CD8-positive, alpha-beta memory T cell (primary cell): ENCODE measurements at places on chromosomes 4 and X.

DNA sequence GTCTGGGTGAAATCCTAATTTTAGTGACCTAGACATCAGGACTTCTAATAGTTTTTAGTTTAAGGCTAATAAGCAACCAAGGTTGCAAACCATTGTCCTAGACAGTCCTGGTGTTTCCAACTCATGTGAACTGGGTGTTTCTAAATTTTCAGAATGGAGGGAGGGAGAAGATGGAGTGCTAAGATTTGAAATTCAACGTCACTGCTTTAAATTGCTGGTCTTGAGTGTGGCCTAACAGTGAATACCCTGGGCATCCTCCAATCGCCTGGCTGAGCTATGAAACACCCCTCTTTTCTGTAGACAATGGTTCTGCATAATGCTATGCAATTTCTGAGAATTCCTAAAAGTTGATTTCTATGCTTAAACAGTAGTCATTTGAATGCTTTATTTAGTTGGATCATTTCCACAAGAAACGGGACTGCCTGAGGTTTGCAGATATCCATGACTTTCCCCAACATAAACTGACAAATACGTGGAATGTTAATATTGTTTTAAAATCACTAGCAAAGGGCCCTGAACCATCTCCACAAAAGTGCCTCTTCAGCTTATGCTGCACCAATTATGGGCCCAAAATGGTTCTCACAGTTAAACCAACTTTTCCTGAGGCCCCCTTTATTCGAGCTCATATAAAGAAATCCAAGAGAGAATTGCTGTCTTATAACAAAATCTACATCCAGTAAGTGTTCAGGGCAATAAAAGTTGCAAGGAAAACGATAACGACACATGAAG is 1.1 kb downstream of the FBXL5 start:
- DNase-seq = no peak

- DNase-seq = no peak
These were observed 25.9 kb downstream of the ADH1A start for GRCh38 chr4:99264927-99265326.

DNA sequence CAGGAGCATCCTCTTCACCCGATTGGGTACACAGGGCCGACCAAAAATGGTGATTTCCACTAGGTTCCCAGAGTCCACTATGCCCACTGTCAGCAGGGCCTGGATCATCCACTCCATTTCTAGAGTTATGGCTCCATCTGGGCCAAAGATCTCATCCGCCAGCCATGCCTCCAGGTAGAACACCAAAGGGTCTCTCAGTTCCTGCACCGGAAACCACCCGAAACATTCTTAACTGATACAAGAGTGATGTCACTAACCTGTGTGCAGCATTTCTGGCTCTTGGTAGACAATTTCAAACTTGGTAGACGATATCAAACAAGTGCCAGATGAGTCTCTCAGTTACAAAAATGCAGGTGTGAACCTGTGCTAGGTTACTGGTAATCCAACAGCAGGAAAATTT is 306.1 kb downstream of the BCOR start:
- DNase-seq = no peak

- DNase-seq = no peak
These were observed 274.3 kb upstream of the HS3ST1 start for GRCh38 chr4:11702886-11703557.
